ENCODE measurements at places on chromosomes 1 and 21. TPM values are rescaled to one million over a fixed set of nuclear protein-coding genes. Genes with fewer than 3 reads are reported as not detected.

GRCh38 chr1:94383966-94384408 lies 34.2 kb upstream of the ABCD3 start:
- DNase-seq, result no peak

DNA sequence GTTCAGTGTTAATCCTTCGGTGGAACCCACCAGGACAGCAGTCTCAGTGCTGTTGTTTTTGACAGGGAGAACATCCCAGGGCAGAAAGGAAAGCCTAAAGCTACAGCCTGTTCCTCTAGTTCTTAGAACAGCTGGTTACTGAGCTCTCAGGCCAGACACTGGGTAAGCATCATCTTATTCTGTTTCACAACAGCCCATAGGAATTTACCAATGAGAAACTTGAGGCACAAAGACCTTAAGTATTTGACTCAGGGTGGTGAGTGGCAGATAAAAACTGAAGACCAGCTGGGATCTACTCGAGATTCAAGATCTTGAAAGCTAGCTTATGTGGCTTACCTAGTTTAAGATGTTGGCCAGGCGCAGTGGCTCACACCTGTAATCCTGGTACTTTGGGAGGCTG lies 9.4 kb upstream of the NEK2 start:
- peak; percentile 28 for DNase-seq

DNA sequence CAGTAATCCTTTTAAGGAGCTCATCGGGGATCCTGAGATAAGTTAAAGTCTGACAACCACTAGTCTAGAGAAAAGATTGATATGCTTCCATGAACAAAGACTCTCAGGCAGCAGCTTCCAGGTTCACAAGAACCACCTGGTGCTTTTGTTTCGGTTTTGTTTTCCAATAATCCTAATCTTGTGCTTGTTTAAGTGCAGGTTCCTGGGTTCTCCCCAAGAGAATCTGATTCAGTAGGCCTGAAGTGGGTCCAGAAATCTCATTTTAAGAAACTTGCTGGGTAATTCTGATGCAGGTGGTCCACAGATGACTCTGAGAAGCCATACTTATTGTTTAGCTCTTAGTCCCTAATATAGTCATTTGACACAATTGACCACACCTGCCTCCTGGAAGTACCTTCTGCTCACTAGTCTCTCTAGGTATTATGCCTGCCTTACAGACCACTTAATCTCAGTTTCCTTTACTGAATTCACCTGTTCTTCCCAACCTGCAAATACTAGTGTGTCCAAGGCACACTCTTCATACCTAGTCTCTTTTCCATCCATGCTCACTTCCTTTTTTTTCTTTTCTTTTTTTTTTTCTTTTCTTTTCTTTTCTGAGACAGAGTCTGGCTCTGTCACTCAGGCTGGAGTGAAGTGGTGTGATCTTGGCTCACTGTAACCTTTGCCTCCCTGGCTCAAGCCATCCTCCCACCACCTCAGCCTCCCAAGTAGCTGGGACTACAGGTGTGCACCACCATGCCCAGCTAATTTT lies 20.5 kb upstream of the FRRS1 start:
- no peak for DNase-seq

DNA sequence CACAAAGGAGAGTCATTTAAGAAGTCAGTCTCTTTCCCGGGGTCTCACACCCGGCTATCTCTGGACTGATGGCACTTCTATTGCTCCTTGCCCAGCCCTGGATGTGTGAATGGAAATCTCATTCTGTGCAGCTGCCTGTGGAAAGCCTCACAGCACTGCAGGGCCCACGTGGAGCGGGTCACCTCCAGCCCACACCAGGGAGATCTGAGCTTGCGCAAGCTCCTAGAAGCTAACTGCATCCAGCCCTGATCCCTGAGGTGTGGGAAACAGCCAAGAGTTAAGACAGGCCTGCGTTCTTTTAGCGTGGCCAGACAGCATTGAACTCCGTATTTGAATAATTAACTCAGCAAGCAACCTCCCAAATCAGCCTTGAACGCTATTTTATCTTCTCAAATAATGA lies 150.5 kb downstream of the LRIG2 start:
- peak; percentile 61 for DNase-seq

DNA sequence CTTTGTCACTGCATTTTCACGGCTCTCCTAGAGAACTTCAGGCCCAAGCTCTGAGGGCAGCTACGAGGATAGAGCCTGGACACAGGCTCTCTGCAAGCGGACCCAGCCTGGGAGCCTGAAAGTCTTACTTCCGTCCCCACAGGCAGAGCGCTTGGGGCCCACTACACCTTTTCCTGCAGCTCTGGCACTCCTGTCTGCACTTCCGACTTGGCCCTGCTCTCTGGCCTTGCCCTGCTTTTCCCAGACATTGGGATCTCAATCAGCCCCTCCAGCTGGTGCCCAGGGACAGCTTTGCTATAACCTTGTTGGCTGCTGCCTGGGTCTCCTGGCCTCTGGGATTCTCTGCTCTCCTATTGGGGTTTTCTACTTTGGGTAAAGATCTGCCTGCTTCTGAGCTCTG lies 27.6 kb downstream of the WNT4 start:
- DNase-seq, result no peak

GRCh38 chr1:231188768-231189167 lies 26.9 kb downstream of the TRIM67 start:
- DNase-seq, result no peak

- DNase-seq, result peak; percentile 10
Observed at GRCh38 chr1:113253187-113253586, 137.1 kb upstream of the MAGI3 start.

GRCh38 chr1:62784509-62785365 lies 805 bp downstream of the ATG4C start:
- peak; percentile 13 for DNase-seq

DNA sequence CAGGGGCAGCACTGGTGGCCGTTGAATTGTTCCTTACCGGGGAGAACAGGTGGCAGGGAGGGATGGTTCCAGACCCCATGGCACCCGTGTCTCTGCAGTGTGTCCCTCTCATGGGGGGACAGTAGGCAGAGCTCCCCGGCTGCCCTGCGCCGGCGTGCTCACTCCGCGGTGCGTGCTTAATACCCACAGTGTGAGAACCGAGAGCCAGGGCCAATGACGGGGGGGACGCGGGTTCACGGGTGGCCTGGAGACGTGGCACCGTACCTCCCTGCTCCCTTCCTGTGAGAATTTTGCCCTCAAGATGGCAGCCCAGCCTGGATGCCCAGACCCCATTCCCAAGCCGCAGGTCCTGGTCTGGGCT lies 47.1 kb downstream of the PRDM16 start:
- DNase-seq, result no peak

GRCh38 chr1:90339811-90340210 lies 344.9 kb downstream of the ZNF326 start:
- no peak for DNase-seq

DNA sequence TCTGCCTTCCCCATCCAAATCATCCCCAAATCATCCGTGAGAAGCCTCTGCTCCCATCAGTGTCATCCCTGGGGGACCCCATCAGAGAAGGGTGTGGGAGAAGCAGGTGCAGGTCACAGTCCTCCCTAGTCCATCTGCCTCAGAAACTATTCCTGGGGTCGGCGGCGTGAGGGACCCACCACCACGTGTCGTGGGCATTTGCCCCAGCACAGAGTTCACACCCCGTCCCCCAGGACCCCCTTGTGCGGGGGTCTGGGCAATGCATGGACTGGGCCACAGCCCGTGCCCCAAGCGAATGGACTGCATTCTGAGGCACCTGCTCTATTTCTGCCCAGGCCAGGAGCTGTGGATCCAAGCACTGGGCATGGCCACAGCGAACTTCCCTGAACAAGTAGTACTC lies 38.4 kb downstream of the ATF3 start:
- DNase-seq, result no peak

The AGO3 gene
- total RNA-seq, result 29.7 TPM

The EPHA10 gene
- total RNA-seq, result not detected

The BSND gene
- not detected for total RNA-seq

The AUNIP gene
- 0.41 TPM for total RNA-seq

The SLC30A7 gene
- 19.1 TPM for total RNA-seq

The ZNF648 gene
- total RNA-seq, result 0.51 TPM

The TTC13 gene
- total RNA-seq, result 34.7 TPM

The DNASE2B gene
- total RNA-seq, result 2.1 TPM
